ENCODE measurements at places on chromosomes 3 and 15.

- DNase-seq, result no peak
Observed at GRCh38 chr15:73287019-73287418, 81.7 kb downstream of the HCN4 start.

GRCh38 chr3:32450992-32451659, 51.5 kb downstream of the CMTM6 start:
- DNase-seq, result no peak

DNA sequence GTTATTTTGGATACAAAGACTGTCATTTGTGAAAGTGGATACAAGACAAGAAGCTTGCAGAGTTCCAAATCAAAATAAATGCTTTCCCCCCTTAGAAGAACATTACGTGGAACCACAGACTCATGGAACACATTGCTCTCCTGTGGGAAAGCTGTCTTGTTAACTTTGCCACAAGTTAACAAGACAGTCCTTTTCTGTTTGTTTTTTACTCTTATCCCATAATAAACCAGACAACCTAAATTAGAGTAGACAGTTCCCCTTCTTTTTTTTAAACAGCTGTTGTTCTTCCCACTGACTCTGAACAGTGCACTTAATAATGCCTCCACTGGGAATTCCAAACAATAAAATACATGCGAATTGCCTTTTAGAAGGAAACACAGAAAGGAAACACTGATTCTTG, 255.3 kb upstream of the UBE2E2 start:
- no peak for DNase-seq

DNA sequence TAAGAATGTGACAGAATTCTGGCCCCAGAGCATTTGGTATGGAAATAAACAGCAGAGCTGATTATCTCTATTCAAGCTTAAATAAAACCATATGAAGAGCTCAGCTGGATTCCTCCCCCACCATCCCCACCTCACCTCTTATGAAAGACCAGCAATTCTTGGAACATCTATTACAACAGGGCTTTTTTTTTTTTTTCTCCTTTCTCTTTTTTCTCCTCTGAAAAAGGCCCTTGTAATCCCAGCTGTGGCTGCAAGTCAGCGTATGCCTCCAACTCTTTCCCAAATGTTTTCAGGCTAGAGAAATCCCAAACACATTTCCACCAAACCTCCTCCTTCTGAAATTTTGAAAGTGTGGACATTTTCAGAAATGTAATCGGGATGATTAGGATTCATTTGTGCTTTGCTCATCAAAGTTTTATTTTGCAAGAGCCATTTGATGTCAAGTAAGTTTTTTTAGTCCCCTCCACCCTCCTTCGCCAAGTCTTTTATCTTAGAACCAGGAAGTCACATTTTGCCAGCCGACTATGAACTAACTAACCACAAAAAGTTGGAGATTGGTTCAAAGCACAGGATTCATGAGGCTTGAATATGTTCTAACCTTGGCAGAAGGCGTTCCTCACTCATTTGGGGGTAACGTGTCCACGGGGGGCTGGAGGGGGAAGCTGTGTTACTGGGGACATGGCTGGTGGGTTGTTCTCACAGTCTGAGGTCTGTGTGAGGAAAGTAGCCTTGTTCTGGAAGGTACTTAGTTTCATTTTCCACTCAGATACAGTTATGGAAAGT, 142.0 kb upstream of the PDZRN3 start:
- no peak for DNase-seq

- no peak for DNase-seq
Observed at GRCh38 chr15:99275525-99276128, 24.3 kb downstream of the LRRC28 start.

DNA sequence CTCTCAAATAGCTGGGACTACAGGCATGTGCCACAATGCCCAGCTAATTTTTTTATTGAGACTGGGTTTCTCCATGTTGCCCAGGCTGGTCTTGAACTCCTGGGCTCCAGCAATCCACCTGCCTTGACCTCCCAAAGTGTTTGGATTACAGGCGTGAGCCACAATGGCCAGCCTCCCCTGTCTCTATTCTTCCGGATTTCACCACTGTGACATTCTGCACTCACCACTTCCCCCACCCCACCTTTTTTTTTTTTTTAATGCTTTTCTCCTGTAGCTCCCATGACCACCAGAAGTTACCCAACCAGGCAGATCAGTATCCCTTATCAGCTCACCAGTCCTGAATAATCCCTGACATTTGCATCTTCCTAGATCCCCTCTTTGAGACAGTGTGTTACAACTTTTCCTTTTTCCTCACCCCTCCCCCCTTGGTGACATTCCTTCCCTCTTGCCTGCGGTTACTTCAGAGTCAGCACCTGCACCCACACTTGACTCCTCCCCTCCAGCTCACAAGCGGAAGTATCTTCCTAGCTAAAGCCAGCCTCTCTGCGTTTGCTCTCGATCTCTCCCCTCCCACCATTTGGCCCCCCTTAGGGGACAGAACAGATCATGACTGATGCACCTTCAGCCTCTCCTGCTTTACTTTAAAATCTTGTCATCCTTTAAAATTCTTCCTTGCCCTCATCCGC, 13.5 kb upstream of the ZNF592 start:
- DNase-seq, result peak; percentile 90

DNA sequence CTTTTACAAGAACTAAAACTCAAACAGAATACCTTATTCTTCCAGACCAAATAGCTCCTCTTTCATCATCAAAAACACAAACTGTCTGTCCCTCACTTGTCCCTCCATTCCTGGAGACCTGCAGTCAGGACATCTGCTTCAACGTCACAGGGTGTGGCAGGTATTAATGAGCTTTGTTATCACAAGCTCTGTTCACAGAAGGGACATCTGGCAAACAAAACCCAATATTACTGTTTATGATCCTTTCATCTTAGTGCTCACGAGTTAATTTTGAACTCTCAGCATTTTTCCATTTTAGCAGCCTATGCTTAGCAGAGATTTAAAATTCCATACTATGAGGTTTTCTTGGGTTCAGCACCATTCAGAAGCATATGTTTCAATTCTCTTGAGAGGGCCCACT, 32.9 kb downstream of the AP3S2 start:
- DNase-seq, result no peak

- DNase-seq, result peak; percentile 38
Observed at GRCh38 chr3:119294696-119295671, 801 bp downstream of the ARHGAP31 start.

DNA sequence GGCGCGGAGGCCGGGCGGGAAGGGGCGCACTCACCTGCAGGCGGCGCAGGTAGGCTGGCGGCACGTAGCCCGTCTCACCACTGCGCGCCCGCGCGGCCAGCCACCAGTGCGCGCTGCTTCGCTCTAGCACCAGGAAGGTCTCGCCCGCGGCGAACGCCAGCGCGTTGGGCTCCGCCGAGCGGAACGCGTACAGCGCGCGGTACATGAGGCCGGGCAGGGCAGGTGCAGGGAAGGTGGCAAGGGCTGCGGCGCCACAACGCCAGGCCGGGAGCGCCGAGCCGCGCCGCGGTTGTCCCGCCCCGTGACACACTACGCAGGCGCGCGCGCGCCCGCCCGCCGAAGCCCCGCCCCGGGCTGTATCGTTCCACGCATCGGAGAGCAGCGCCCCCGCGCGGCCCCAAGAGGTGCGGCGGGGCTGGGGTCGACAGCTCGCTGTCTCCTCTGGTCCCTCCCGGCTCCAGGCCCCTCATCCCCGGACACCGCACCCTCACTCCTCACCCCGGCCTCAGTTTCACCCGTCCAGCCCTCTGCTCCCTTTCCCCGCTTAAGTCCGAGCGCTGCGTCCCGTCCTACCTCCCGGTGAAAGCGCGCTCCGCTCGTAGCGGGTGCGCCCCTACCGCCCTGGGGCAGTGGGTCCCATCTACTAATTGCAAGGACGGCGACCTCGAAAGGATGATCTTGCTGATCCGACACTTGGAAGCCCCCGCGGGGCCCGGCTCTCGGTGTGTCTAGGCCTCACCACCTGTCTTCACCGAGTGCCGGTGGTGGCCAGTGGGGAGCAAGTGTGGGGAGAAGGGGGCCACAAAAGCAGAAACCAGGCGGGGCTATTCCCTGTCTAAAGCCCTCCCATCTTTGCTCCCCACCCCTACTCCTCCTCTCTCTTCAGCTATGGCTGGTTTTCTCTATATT, at the start of gene NCKIPSD:
NCKIPSD (minus strand) TSS at position 313 of the 909 bp plus-strand sequence; CDS start at position 205, 108 bp downstream.
- DNase-seq, result peak; percentile 81

GRCh38 chr3:35596335-35596995, 42.9 kb upstream of the ARPP21 start:
- DNase-seq, result no peak

DNA sequence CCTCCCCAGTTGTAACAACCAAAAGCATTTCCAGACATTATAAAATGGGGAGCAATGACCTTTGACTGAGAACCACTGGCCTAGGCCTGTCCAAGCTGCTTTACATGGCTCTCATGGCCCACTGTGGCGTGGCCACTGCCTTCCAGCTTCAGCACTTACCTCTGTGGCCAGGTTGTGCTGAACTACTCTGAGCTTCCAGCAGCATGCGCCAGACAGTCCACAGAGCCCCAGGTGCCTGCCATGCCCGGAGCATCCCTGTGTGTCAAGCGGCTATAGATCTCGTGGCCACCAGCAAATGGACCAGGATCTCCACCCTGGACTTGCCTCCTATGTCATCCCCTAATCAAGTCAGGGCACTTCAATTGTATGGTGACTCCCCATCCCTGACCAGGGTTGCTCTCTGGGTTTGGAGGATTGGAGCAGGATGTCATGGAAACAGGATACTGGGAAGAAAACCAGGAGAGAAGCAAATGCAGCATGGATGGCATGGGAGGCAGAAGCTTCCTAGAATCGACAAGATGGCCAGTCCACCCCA, 199.7 kb downstream of the UACA start:
- DNase-seq, result no peak

DNA sequence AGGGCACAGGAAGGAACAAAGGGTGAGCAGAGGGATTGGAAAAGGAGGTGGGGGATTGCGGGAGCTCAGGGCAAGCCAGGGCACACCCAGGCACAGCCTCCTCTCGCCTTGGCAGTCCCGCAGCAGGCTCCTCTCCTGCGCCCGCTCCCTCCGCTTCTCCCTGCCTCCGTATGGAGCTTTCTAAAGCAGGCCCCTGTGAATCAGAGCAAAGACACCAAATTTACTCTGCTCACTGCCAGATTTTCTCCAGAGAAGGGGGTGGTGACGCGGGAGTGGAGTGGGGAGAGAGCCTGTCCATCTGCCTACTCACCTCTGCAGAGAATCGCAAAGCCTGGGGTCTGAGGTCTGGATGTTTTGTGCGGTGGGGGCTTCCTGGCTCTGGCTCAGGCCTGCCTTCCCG, 20.0 kb downstream of the ATP2B2 start:
- DNase-seq, result no peak

DNA sequence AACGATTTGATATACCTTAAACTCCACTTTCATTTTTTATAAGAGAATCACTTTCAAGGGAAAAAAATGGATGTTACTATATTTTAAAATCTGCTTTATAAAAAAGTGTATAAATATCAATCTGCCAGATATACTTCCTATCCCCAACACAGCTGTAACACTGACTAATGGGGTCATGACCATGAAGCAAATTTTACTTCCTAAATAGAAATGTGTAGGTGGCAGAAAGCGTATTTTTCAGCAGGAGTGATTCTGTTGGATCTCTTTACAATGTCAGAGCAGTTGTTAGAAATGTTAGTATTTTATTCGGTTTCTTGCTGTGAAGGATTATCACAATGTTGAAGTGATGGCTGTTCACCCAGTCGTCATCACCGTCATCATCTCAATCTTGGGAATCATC, 5.5 kb upstream of the C15orf40 start:
- no peak for DNase-seq

GRCh38 chr3:5002174-5002870, 23.1 kb downstream of the BHLHE40 start:
- no peak for DNase-seq

DNA sequence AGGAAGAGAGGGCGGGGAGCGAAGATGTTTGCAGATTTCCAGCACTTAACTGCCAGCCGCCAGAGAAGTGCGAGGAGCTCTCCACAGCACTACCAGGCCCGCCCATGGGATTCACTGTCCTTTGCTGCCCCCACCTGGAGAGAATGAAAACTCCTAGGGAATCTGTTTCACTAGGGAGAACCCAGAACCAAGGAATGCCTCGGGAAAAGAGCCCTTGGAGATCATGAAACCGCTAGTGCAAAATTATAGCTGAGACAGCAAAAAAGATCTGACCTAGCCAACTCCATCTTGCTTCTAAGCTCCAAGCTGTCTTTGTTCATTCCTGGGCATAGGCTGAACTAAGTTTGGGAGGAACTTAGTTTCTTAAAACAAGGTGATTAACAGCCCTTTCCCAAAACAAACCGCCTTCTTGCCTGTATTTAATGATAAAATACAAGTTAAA, 82.6 kb upstream of the GCNT3 start:
- DNase-seq, result peak; percentile 90

GRCh38 chr15:66364944-66365528, 8.6 kb upstream of the TIPIN start:
- DNase-seq, result no peak

GRCh38 chr3:98670020-98670419, 76.6 kb upstream of the CPOX start:
- DNase-seq, result no peak

GRCh38 chr3:65858749-65859148, 180.0 kb downstream of the MAGI1 start:
- no peak for DNase-seq

GRCh38 chr3:148938306-148938705, 53.0 kb upstream of the GYG1 start:
- DNase-seq, result no peak

DNA sequence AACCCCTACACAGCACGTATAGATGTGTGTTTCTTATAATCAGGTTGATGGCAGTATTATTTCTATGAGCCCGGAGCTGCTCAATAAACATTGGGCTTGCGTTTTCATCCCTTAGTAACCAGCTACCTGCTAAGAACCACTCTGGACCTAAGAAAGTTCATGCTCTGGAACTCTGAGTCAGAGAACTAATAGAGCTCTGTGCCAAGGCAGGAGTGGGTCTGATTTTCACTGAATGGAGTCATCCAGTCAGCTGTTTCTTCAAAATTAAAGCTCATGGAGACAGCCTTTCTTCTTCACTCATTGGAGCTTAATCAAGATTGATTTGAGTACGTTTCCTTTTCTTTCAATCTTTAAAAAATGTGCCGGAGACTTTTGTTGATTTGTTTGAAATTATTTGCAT, 145.7 kb downstream of the BBX start:
- DNase-seq, result no peak

DNA sequence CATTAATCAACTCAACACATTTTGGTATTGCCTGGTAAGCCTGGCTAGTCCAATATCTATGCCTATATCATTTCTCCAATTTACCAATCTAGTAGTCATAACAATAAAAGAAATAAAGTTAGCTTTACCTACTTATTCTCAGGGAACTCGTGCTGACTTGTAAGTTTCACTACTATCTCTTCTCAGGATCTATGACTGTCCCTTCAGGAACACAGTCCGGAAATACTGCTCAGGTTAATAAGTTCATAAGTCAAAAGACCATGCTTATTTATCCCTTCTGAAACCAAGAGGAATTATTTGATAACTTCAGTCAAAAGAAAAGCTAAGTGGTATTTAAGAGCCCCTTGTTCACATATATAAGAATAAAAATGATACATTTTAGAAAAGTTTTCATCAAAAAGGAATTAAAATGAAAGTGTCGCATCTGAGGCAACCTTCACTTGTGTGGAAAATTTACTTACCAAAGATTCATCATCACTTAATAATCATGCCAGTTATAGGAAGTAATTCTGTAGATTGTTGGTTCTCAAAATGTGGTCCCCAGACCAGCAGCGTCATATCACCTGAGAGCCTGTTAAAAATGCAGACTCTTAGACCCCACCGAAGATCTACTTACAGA, 15.5 kb upstream of the THRB start:
- DNase-seq, result no peak

All from ACHN (cell line).